ENCODE measurements at places on chromosomes 6 and 20. TPM values are rescaled to one million over a fixed set of nuclear protein-coding genes. Genes with fewer than 3 reads are reported as not detected.
A peak's percentile ranks its signal among the peaks of the same experiment; 100 is the strongest.

DNA sequence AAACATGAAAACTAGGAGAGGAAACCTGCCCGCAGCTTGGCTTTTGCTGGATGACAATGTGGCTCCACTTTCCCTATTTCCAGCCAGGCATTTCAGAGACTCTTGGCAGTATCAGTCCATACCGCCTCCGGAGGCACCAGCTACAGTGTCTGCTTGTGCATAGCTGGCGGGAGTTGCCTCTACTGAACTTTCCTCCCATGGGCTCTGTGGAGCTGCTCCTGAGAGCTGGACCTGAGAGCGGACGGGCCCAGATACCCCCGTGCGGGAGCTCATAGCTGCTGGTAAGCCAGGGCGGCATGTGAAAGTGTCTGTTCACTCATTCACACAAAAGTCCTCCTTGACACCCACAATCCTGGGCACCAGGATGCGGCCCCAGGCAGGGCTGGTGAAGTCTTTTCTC is 130.3 kb upstream of the PMEPA1 start:
- no peak for DNase-seq

DNA sequence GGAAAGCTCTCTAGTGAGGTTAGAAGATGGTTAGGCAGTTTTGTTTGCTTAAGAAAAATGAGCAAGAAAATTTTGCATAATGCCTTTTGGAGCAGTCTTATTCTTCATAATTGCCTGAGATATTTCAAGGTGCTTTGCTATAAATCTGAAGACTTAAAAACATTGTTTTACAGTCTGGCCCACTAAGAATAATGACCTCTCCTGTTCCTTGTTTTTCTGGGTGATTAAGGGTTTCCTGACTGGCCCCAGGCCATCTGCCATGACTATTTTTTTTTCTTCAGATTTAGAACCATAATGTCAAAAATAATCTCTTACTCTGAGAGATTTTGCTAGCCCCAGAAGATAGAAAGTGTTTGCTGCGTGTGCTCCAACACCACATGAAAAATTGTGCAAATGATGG is 72.3 kb upstream of the CENPW start:
- no peak for DNase-seq

- no peak for DNase-seq
Observed at GRCh38 chr6:90098001-90098531, 198.6 kb downstream of the BACH2 start.

- no peak for DNase-seq
Observed at GRCh38 chr6:29755295-29755871, 32.1 kb downstream of the HLA-F start.

GRCh38 chr6:4973415-4973814 is 30.4 kb downstream of the RPP40 start:
- no peak for DNase-seq

GRCh38 chr20:62347151-62347404 is 20.0 kb downstream of the LAMA5 start:
- no peak for DNase-seq

DNA sequence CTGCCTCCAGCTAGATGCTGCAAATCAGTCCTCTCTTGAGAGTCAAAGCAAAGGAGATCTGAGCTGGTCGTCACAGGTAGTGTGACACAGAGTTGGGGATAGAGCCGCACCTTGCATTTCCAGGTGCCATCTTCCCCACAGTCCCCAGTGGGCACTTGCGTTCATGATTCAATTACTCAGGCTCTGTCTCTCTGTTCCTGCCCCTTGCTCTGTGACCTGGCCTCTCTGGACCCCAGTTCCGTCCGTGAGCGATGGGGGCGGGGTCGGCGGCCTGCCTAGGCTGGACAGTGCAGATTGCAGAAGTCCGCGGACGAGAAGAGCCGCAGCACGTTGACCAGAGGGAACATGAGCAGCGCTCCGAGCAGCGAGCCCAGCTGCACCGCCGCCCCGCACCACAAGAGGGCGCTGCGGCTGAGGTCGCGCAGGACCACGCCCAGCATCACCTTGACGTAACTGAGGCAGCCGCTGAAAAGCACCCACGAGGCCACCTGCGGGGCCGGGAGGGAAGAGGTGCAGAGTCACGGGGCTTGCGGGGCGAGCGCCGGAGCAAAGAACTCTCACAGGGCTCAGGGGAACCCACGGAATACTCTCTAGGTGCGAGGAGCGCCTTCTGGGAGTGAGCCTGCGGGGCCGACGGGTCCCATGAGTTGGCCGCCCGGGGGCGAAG is 7.4 kb downstream of the SLC52A3 start:
- DNase-seq, result peak; percentile 17

DNA sequence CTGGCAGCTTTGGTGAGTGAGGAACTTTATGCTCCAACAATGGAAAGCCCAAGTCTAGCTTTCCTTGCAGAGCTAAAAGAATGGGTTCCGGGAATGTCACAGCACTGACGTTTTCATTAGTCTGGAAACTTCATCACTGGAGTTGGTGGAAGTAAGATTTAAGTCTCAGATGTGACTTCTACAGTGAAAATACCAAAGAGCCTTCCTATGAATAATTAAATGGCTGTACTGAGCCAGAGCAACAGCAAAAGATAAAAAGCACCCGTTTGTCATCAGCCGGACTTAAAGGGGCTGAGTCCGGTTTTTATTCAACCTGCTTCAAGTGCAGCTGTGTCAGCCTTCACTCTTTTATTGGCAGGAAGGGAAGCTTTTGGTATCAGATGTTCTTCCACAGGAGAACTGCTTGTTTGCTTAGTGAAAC is 46.5 kb upstream of the SHLD1 start:
- no peak for DNase-seq

GRCh38 chr6:37373822-37374471 is 20.2 kb downstream of the RNF8 start:
- no peak for DNase-seq

DNA sequence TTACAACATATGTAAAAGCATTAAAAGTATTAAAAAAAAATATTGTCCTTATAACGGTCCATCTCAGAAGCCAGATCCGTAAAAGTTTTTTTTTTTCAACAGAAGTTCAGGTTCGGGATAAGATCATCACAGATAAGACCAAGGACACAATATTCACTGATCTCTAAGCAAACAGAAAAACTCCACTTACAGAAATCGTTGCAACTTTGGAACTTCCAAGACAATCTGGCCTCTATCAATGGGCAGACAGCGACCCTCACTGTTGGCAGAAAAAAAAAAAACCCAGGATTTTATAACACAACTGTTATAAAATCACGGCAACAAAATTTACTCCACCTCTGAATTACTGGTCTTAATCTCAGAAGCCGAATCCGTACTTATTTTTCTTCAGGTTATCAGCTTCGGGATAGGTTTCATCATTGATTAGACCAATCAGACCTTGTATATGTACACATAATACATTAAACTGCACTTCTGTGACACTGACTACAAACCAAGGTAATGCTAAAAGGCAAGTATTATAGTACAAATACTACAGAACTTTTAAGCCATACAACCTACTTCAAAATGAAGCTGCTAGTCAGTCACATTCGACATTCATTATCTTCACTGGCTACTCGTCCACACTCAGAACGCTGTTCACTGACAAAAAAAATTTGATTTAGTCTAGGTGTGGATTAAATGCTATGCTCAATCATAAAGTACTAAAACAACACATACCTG is 34.7 kb upstream of the SYNCRIP start:
- no peak for DNase-seq

GRCh38 chr20:59421920-59422637 is 121.7 kb downstream of the EDN3 start:
- DNase-seq, result no peak

DNA sequence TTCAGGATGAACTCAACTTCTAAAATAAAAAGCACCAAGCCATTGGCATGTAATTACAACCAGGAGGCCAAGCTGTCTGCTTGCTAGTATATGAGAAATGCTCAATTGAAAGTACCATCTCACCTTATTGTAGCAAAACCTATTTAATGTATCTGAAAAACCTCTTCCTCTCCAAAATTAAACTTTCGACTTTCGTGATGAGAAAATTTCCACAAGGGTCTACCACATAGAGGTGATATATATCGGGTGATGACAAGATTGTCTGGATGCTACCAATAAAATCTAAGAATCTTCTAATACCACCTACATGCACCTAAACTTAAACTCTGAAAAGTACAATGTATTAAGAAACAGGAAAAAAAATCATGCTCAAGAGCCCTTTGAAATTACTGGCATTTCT is 74.2 kb downstream of the ATXN1 start:
- DNase-seq, result no peak

DNA sequence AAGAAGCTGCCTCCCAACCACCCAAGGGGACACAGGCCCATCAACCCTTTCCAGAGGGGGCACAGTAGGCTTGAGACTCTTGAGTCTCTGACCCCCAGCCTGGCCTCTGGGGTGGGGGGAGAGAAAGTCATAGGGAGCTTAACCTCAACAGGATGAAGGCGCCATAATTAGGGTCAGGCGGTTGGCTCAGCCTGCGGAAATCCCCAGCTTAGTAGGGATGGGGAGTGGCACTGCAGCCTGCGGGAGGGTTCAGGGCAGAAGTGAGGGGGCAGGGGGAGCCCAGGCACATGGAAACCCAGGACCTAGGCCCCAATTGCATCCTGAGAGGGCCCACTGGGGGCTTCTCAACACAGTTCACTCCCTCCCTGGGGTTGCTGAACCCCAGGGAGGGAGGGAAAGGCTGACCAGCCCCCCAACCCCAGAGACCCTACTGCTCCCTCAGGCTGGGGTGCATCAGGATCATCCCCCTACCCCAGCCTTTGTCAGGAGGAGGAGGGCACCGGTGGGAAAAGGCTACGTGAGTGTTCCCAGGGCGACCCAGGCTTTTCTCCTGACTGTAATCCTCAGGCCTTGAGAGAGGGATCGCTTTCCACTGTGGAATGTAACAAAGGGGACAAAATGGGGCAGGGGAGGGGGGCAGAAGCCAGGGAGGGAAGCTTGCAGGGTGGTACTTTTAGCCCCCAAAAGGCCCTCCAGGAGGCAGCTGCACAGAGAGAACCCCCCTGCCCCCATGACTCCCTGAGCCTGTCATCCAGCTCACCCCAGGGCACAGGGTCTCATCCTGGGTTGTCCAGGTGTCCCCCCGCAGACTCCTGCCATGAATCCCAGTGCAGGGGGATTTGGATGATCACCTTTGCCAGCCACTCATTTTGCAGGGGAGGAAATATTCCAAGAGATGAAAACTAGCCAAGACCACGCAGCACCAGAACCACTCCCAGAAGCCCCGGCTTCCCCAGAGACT is 46.4 kb downstream of the MRPL14 start:
- DNase-seq, result no peak

GRCh38 chr6:53299331-53300005 is 49.3 kb downstream of the ELOVL5 start:
- no peak for DNase-seq

Gene SOBP
- total RNA-seq, result 0.31 TPM

Gene ADGRG6
- total RNA-seq, result 0.35 TPM

Gene IL17A
- total RNA-seq, result 0.82 TPM

Gene RAB44
- 0.15 TPM for total RNA-seq

Gene MUC22
- total RNA-seq, result not detected

Gene ARMH2
- total RNA-seq, result 1.8 TPM

Gene MOG
- total RNA-seq, result not detected

Gene FAM209A
- total RNA-seq, result 2.7 TPM

All from activated CD4-positive, alpha-beta T cell treated with anti-CD3 and anti-CD28 coated beads, Interleukin-2, amount 10 ng/mL, durations not matched to agents 7 days and 5 days (primary cell).